ENCODE measurements at places on chromosomes 1 and 21. TPM values are rescaled to one million over a fixed set of nuclear protein-coding genes. Genes with fewer than 3 reads are reported as not detected.

GRCh38 chr1:207444514-207445217 lies 9.5 kb upstream of the CR2 start:
- no peak for DNase-seq

- DNase-seq, result no peak
These were observed 87.8 kb upstream of the NRIP1 start for GRCh38 chr21:15152591-15152990.

LGR6 gene
- total RNA-seq, result not detected

DNA sequence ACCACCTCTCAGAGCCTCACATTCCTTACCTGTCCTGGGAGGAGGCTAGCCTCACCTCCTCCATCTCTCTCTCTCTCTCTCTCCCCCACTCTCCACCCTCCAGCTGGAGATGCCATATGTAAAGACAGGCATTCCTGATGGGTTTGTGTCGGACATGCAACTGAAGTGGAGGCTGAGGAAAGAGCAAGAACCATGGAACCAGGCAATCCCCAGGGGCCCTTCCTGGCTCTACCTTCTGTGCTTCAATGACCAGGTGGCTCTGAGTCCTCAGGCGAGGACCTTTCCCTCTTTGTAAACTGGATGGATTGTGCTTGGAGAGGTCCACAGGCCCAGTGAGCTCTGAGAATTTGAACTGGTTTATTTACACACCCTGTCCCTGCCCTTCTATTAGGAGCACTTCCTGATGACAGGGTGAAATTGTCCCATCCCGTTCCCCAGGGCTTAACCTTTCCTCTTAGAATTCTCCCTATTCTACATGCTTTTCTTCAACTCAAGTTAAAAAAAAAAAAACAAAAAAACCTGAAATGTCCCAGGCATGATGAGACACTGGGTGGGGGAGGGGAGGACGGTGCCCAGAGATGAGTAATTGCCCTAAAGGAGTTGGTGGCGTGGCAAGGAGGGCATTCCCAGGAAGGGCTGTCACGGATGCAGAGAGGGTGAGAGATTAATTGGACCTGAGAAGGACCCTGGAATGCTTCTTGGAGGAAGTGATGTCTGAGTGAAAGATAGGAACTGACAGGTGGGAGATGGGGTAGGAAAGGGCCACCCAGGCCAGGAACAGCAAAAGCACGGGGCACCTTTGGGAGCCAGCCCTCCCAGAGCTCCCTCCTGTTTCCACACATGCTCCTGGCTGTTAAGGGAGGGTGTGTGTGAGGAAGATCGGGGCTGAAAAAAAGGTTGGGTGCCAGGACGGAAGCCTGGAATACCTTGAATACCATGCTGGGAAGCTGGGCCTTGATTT lies 50.2 kb upstream of the WASF2 start:
- DNase-seq, result no peak

DNA sequence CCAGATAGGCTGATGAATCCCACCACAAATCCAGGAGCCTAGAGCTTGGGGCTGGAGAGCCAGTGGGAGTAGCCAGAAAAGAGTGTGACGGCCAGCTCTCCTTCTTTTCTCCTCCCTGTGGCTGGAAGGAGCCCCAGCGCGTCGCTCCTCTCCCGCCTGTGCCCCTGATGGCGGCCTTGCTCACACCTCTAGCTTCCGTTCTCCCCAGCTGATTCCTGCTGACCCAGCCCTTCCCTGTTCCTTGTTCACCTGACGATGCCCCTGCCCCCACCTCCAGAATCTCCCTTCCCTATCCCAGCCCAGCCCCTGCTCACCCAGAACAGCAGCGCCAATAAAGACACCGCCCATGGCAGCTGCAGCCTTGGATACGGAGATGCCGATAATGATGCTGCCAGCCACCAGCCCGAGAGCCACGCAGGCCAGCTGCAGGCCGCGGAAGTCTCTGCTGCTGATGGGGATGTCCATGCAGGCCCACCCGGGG lies 656 bp downstream of the KNCN start:
- DNase-seq, result no peak

- DNase-seq, result no peak
These were observed 15.3 kb upstream of the ZNF644 start for GRCh38 chr1:91036894-91037829.

DNA sequence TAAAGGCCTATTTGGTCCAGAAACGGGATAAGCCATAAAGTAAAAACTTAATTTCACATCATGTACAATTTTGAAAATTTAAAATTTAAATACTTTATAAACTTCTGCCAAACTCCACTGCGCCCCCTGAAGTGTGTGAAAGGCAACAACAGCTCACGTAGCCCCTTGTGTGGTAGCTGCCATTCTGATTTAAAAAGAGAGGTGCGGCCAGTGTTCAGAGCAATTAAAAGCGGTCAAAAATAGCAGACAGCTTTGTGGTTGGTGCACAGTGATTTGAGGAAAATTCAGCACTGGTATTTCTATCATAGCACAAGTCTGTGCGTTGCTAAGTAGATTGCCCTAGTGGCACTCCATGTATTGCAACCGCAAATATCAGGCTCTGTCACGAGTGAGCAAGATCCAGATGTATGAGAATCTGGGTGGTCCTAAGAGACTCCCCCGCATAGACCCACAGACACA lies 122.5 kb downstream of the ATG4C start:
- DNase-seq, result peak; percentile 22

DNALI1 gene
- total RNA-seq, result 0.20 TPM

GRCh38 chr1:181131255-181131941 lies 42.9 kb downstream of the IER5 start:
- no peak for DNase-seq

SYT11 gene
- total RNA-seq, result 15.5 TPM

- DNase-seq, result no peak
These were observed 10.8 kb upstream of the PSMD4 start for GRCh38 chr1:151243683-151244216.

ASCL5 gene
- total RNA-seq, result not detected

DNA sequence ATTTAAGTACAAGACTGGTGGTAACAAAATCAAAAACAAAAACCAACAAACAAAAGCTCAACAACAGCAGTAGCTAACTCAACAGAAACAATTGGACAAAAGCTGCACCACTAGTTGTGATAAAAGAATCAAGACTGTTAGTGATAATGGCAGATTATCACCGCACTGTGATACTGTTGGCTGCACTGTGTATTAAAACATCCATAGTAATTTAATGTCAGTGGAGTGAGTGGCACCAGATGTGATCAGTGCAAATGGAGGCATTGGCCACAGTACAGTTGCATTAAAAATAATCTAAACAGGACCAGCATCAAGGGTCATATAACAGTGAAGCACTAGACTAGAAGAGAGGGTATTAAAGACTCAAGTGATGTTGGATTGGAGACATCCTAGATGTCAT lies 1341.3 kb downstream of the MRPL39 start:
- DNase-seq, result no peak

DNA sequence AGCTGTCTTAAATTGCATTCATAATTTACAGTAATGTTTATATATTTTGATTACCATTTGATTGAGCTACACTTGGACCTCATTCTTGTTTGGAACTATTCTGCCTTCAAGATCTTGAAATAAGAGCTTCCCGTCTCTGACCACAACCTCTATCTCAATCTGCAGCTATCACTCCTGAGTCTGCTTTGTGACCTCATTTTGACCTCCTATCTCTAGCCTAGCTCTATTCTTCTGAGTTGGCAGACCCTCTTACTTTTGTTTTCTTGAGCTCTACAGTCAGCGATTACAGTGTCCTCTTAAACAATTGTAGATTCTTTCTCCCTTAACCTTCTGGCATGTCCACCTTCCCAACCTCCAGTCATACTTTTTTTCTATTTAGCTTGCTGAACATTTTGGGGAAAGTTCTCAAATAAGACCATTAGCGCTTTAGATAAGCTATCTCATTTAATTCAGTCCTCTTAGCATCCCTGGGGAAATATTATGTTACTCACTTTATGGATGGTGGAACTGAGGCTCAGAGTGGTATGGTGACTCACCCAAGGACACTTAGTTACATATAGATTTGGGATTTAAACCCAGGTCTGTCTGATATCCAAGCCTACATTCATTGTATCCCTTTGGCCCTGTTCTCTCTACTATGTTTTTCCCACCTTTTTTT lies 19.1 kb downstream of the RPAP2 start:
- no peak for DNase-seq

SRSF10 gene
- 47.5 TPM for total RNA-seq

CLCNKA gene
- total RNA-seq, result not detected

TIMM17A gene
- total RNA-seq, result 49.2 TPM

ATAD3C gene
- total RNA-seq, result under 0.01 TPM

DNA sequence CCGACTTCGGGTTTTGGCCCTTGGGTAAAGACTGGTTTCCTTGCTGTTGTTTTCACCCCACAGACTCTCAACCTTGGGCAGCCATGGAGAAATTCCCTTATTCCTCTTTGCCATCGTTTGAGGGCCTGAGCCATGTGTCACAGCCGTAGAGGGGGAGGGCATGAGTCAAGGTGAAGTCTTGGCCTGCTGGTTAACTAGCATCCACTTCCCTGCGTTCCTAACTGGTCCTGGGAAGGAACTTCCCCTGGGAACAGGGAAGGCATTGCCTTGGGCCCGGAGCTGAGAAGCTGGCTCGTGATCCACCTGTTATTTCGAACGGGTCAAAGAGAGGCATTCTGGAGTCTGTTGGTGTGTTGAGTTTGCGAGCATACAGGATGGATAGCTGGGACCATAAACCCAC lies 464.9 kb downstream of the CAMTA1 start:
- no peak for DNase-seq

DNA sequence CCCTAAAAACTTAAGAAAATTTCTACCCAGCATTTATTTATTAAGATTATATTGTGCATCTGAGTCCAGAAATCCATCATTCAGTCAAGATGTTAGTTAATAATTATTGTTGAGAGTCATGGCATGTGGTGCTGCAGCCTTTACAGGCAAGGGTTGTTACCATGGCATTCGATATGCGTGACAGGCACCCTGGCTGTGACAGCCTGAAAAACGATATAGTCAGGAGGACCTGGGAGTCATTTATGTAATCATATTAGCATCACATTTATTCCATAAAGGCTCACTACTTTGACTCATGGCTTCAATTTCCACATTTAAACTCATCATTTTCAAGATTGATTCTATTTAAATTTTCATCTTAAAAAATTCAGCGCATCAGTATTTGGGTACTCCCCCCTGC lies 68.0 kb downstream of the CACHD1 start:
- no peak for DNase-seq

DNA sequence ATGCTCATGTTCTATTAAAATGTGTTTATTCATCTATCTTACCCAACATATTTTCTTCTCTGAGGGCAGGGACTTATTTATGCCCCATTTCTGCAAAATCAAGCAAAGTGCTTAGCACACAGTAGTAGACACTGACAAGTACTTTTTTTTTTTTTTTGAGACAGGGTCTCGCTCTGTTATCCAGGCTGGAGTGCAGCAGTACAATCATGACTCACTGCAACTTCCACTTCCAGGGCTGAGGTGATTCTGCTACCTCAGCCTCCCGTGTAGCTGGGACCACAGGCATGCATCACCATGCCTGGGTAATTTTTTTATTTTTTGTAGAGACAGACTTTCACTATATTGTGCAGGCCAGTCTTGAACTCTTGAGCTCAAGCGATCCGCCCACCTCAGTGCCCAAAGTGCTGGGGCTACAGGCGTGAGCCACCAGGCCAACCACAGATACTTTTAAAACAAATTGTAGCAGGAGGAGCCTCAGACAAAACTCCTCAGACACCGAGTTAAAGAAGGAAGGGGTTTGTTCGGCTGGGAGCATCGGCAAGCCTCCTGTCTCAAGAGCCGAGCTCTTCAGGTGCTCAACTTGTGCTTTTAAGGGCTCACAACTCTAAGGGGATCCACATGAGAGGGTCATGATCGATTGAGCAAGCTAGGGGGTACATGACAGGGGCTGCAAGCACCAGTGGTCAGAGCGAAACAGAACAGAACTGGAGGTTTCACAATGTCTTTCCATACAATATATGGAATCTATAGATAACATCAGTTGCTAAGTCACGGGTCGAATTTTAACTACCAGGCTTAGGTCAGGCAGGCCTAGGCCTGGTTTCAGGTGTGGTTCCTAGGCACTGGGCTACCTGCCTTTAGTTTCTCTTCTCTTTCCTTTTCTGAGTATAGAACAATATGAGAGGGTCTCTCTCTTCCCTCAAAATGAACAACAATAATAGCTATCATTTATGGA lies 5.7 kb upstream of the TMEM167B start:
- DNase-seq, result peak; percentile 3

GIPC2 gene
- total RNA-seq, result 32.3 TPM

DNA sequence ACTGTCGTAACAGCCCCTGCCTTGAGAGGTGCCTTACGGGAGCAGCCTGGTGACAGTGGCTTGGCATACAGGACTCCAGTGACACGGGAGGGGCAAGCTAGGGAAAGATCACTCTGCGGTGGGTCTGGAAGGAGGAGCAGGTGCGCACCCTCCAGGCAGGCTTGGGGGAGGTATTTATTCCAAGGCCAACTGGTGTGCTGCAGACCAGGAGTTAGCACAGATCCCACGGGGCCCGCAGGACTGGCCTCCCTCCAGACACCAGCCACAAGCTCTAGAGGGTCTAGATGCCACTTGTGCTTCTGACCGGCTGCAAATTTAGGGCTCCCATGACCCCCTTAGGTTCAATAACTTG lies 22.1 kb downstream of the PSEN2 start:
- DNase-seq, result no peak

- DNase-seq, result no peak
These were observed 69.4 kb upstream of the ROR1 start for GRCh38 chr1:63704443-63704842.

DNA sequence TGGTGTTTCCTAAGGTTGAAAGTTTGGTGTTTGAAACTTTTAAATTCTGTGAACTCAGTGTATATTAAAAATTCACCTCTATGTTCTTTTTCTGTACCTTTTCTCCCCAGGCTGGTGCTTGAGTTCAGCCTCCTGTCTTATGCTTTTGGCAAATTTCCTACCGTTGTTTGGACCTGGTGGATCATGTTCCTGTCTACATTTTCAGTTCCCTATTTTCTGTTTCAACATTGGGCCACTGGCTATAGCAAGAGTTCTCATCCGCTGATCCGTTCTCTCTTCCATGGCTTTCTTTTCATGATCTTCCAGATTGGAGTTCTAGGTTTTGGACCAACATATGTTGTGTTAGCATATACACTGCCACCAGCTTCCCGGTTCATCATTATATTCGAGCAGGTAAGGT lies 24.9 kb upstream of the AXDND1 start:
- DNase-seq, result no peak

GRCh38 chr1:38153066-38153777 lies 106.6 kb upstream of the POU3F1 start:
- DNase-seq, result no peak
